Suppressor macrophage (primary cell): ENCODE measurements at places on chromosomes 1 and 21.

GRCh38 chr1:173267453-173267945, 60.4 kb upstream of the TNFSF4 start:
- DNase-seq: no peak

DNA sequence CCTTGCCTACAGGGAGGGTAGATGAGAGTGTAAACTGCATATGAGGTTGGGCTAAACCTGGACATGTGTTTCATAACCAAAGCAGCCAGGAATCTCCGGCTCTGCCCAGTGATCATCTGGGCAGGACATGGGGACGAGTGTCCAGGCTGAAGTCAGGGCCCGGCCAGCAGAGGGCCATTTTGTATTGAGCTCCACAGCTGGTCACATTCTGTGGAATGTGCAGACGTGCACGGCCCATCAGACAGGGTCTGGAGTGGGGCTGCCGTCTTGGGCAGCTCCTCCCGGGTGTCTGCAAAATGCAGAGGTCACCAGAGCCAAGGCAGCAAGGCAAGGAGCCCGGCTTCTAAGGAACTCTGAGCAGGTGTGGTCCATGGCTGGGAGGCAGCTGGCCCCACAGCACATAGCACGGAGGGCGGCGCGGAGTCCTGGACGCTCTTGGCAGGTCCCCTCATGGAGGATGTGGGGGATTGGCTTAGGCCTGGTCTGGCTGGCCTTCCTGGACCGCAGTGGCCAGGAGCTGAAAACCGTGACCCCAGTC, 6.2 kb downstream of the LRRC3 start:
- no peak for DNase-seq

GRCh38 chr1:112564081-112564480, 54.9 kb downstream of the ST7L start:
- no peak for DNase-seq

DNA sequence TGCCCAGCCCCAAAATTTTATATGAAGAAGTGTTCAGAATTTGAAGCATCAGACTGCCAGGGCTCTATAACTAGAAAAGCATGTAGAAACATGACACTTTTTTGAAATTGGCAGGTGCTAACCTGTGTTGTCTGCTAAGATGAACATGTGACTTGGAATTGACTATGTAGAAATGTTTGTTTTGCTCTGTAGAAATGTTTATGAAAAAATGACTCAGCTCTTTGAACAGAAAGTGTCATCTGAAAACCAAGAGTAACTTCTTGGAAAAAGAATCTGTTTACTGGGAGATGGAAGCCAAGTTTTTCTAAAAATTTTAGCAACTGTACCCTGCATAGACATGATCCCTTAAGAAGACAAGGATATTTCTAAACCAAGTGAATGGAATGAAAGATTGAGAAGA, 59.2 kb downstream of the LHX9 start:
- no peak for DNase-seq

DNA sequence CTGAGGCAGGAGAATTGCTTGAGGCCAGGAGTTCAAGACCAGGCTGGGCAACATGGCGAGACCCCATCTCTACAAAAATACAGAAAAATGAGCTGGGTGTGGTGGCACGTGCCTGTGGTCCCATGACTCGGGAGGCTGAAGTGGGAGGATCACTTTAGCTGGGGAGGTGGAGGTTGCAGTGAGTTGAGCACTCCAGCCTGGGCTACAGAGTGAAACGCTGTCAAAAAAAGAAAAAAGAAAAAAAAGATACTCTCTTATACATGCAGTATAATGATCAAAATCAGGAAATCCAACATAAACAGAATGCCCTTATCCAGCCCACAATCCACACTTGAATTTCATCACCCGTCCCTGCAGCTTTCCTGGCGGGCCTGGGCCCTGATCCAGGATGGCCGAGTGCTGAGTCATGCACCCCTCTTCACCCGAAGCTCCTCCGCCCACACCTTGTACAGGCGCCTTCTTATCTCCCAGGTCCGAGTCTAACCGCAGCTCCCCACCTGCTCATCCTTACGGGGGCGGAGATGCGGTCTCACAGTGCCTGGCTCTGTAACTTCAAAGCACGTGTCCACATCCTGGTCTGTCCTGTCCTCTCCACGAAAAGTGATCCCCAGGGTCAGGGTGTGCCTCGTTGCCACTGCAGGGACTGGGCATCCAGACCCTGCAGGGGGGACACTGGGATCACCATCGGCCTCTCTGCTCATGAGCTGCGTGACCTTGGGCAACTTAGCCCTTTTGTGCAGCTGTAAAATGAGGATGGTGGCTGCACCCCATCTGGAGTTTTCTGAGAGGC, 120.2 kb upstream of the SLC45A1 start:
- DNase-seq: no peak

DNA sequence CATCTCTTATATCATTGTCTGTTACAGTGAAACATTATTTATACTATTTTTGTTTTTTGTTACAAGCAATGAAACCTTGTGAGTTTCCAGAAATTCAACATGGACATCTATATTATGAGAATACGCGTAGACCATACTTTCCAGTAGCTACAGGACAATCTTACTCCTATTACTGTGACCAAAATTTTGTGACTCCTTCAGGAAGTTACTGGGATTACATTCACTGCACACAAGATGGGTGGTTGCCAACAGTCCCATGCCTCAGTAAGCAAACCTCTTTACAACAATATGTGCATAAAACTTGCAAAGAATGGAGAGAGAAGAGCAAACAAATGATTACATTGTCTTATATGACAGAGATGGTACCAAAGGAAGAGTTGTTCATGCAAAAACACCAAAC, 22.4 kb downstream of the CFHR4 start:
- no peak for DNase-seq

- DNase-seq: peak; percentile 5
Measured at GRCh38 chr1:243686159-243686558, 163.9 kb downstream of the AKT3 start.

DNA sequence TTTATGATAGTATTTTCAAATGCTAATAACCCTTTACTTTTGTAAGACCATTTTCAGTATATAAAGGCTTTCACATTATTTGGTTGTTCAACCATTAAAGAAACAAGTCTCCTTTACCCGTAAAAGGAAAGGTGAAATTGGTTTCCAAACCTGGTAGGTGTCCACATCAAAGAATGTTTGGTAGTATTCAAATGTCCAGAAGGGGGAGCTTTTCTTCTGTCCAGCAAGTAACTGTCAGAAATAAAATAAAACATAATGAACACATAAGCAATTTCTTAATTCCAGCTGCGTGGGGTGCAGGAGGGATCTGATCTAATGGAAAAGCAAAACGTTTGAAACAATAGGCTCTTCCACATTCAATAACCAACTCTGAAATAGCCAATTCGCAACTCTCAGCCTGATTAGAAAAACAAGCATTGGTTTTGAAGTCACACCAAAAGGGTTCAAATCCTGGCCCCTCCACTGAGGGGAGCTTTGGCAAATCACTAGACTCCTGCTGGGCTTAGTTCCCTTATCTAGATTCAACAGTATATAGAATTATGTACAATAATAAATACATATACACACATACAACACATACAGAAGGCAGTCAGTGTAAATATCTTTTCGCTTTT, 11.0 kb downstream of the YIPF1 start:
- peak; percentile 49 for DNase-seq

DNA sequence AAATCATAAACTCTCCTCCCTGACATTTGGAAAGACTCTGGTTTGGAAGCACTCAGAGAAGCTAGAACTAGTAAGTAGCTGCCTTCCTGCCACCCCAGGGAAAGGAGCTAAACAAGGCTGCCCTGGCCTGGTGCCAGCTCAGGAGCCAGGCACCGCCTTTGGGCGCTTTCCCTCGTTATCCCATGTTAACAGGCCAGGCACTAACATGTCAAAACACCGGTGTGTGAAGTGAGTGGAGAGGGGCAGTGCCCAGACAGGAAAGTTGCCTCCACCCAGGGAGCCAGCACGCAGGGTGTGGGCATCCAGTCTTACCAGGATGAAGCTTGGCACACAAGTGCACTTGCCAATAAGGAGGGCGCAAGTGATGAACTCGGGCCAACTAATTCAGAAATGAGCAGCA, 346.8 kb downstream of the RRAGC start:
- DNase-seq: no peak

DNA sequence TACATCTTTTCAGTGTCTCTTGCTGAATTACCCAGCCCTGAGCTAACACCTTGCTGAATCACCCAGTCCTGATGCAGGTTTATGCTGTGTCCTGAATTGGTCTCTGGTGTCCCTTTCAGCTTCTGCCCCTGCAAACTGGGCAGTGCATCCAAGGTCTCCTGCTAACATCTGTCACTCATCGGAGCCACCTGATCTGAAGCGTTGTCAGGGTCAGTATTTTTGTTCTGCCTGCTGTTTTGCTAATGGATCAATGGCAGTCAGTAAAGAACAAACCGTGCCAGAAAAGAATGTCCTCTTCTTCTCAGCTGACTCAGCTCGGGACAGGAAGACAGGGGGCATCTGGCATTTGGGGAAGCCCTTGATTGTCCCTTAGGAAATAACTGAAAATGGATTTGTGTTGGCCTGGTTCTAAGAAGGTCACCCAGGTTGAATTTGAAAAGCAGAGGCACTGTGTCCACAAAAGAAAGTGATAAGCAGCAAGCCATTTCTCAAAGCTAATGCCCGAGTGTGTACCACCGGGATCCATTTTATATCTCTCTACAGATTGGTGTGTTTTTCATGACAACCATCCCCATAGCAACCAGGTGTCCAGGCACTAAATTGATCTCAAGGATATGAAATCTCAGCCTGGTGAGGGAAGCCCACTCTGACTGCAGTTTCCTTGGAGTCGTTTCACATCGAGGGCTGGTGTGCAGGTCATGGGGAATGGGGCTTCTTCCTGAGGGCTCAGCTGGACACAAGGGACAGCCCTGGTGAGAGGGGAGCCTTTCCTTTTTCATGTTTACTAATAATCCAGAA, 109.7 kb upstream of the IRF2BP2 start:
- DNase-seq: peak; percentile 34

GRCh38 chr1:18959591-18959990, 3.1 kb upstream of the IFFO2 start:
- DNase-seq: no peak

DNA sequence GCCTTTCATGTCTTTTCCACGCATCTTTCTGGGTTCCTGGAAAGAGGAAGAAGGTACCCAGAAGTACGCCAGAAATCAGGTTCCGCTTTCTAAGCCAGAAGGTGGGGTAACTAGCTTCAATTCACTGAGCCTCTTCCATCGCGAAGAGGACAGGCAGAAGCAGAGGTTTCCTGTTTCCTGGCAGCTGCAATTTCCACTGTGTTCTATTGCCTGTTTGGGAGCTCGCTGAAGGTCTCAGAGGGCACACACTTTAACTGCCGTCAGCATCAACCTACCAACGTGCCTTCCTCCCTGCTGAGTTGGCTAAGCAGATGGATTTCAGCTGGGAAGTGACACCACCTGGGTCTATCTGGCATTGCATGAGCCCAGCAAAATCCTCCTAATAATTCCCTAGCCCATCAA, 10.0 kb downstream of the NCF2 start:
- DNase-seq: peak; percentile 95

DNA sequence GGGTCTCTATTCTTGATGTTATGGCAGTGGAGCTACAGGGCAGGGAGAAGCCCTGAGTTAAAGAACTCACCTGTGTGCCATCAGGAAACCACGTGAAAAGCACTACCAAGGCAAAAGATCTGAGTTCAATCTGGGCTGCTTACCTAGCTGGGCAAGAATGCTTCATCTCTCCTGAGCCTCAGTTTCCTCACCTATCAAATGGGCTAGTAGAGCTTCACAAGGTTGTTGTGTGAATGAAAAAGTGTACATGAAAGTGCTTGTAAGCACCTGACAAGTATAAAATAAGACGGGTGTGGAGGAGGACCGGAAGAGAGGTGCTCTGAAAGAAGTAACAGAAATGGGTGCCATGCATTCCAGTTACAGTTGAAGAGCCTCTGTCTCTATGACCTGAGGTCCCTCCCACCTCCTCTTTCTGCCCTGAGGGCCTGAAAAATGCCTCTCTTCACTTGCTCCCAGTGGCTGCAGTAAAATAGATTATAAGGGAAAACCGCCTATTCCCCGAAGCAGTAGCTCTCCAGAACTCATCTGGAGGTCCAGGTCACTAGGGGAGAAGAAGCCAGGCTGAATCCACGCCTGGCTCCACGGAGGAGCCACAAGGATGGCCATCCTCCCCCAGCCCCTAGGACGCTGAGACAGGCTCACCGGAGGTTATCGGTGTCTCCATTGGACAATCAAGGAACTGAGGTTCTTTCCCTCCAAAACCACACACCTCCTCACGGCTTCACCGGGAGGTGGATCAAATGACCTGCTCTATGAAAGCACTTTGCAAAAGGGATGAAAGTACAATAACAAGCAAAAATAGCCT, 1.4 kb downstream of the GPR161 start:
- DNase-seq: no peak

- DNase-seq: no peak
Measured at GRCh38 chr1:40855513-40855912, 6.7 kb downstream of the CITED4 start.

DNA sequence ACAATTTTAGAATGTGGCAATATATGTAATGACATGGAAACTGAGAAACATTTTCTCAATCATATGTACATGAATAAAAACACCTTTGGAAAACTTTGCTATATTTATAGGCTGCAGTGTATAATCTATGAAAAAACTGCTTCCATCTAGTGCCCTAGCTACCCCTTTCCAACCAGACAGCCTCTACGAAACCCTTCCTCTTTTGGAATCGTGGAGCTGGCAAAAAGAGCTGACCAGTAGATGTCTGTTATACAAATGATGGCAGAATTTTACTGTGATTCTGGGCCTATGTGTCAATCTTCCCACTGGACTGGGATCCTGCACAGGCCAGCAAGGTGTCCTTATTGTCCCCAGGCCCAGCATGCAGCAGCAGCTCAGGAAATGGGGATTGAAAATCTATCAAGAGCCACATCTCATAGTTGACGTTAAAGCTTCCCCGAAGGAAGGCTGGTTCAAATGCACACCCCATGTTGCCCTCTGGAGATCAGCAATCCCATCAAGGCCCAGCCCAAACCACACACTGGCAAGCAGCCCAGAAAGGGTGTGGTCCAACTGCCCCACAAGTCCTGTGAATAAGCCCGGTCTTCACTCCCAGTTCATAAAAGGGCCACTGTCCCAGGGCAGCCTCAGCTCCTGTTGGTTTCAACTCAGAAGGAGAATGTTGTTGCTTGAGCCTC, 8.8 kb upstream of the FAM20B start:
- peak; percentile 83 for DNase-seq

DNA sequence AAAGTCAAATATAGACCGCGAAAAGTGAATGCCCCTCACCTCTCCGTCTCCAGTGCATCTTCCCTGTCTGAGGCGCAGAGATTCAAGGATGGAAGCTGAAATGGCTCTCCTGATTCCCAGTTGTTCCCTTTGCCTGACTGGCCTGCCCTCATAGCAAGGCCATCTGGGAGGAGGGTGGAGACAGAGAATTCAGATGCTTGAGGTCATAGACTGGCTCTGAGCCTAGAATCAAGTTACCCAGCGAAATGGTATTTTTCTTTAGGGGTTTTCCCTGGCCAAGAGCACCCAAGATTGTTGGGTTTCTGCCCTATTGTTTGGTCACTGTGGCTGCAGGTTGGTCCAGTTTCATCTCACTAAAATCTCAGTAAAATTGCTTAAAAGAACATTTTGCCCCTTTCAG, 7.2 kb downstream of the METTL13 start:
- no peak for DNase-seq

- no peak for DNase-seq
Measured at GRCh38 chr1:59509341-59509875, 212.5 kb downstream of the FGGY start.
